H7 (cell line): ENCODE measurements at places on chromosomes 12 and 14. TPM values are rescaled to one million over a fixed set of nuclear protein-coding genes. Genes with fewer than 3 reads are reported as not detected.

The PPP1R1A gene
- total RNA-seq: 23.8 and 24.3 TPM in 2 replicates

The LRIG3 gene
- 27.1 and 51.7 TPM in 2 replicates for total RNA-seq

The KRT6B gene
- not detected in 2 replicates for total RNA-seq

The SART3 gene
- total RNA-seq: 89.7 and 124 TPM in 2 replicates

DNA sequence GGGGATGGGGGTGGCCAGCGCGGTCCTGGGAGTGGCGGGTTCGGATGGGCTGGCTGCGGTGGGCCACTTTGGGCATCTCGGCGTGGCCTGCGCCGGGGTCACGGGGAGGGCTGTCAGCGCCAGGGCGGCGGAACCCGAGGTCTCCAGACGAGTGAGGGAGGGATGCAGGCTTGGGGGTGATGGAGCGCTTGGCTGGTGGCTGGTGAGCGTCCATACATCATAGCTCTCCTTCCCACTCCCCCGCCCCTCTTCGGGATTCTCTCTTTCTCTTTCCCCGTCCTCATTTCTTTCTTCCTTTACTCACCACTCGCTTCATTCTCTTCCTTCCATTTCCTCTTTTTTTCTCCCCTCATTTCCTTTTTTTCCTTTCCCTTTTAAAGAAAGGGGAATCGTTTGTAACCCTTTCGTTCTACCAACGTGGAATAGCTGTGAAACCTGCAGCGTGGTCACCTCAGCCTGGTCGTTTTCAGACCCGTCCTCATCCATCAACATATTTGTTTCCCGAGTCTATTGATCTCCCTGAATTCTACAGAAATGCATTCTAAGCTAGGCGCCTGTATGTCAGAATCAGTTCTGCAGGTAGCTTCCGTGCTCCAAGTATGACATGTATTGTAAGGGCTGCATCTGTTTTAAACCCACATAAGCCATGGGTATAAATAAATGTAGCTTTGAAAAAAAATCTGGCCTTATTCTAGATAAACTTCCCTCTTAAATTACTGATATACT, 260.3 kb upstream of the E2F7 start:
- peak; percentile 77 for DNase-seq

The SMIM41 gene
- total RNA-seq: not detected in 2 replicates

GRCh38 chr12:52760623-52761022, 16.5 kb downstream of the KRT76 start:
- DNase-seq: no peak

The NINJ2 gene
- 0.74 and 2.6 TPM in 2 replicates for total RNA-seq

DNA sequence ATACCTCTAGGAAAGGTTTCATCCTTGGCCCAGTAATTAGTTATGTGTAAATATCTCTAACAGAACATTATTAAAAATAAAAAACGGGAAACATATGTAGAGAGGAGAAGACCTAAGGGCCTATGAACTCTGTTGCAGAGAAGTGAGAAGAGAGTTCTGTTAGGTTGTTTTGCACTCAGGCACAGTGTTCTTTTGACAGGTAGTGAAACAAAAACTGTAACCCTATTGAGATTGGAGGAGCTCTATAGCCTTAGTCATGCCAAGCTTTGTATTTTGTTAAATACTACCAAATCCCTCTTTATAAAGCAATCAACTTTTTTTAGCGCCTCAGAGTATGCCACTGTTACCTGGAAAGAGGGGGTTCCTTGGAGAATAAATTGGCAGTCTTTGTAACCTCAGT, 77.6 kb downstream of the CNTN1 start:
- no peak for DNase-seq
